ENCODE measurements at places on chromosomes 11 and 22.
A peak's percentile ranks its signal among the peaks of the same experiment; 100 is the strongest.

- no peak for DNase-seq
Measured at GRCh38 chr11:5277807-5278382, 8.2 kb upstream of the HBE1 start.

DNA sequence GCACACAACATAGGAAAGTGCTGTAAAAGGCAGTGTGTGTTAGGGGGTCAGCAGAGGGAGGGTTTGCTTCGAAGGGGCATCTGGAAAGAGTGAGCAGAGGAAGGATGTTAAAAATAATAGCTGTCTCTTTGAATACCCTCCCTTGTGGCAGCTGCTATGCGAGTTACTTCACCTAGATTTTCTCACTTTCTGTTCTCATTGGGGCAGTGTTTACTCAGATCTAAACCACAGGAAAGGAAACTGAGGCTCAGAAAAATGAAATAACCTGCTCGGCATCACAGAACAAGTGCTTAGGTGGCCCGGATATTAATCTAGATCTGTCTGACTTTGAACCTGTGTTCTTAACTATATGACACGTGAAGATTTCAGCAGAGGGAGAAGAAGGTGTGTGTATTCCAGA is 125.3 kb downstream of the C11orf91 start:
- no peak for DNase-seq

GRCh38 chr11:69044111-69045013 is 4.4 kb upstream of the TPCN2 start:
- DNase-seq: no peak

DNA sequence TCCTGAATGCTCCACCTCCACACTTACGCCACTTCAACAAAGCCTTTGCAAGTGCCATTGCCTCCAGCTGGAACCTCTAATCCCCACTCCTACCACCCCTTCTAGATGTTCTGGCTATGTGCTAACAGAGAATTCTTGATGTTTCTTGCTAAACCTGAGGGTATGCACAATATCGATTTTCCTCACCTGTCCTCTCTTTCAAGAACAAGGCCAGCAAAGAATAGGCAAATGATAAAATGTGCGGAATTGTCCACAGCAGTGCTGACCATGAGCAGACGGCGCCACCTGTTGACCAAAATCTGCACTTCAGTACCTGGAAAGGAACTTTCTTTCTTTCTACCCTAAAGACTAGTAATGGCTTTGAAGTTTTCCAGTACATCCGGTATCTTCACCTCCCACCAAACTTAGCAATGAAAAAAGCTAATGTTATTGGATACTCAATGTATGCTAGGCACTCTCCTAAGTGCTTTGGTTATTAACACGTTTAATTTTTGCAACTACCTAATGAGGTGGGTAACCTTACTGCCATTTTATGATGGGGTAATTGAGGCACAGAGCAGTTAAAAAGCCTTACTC is 3.4 kb downstream of the TIMM10 start:
- peak; percentile 66 for DNase-seq

DNA sequence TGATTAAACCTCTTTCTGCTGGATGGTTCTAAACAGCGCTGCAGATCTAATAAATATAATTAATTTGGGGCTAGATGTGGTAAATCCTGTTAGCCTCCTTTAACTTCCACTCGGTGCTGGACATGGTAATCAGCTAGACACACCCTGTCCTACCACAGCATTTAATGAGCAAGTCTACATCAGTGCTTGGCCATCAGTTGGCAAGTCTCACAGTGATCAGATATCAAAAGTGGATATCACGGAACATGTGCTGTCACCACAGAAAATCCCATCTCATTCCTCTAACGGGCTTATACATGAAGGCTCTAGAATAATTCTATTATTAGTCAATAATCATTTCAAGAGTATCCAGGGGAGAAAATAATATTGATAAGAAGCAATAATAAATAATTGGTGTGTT is 5.6 kb upstream of the USP28 start:
- DNase-seq: no peak

DNA sequence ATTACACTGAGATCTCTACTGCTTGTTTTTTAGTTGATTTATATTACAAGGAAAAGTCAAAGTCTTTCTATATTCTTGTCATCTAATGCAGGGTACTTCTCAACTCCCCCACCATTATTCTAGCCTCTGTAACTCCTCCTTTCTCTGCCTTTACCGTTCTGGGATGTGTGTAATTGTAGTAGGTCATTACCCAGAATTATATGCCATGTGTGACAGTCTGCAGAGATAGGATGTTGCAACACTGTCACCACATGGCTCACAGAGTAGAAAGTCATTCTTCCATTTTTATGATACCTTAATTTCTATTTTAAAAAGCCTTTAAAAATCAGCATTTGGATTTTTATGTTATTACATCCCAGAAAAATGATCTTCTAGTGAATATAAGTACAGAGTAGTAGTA is 32.7 kb downstream of the ZNF143 start:
- DNase-seq: no peak

DNA sequence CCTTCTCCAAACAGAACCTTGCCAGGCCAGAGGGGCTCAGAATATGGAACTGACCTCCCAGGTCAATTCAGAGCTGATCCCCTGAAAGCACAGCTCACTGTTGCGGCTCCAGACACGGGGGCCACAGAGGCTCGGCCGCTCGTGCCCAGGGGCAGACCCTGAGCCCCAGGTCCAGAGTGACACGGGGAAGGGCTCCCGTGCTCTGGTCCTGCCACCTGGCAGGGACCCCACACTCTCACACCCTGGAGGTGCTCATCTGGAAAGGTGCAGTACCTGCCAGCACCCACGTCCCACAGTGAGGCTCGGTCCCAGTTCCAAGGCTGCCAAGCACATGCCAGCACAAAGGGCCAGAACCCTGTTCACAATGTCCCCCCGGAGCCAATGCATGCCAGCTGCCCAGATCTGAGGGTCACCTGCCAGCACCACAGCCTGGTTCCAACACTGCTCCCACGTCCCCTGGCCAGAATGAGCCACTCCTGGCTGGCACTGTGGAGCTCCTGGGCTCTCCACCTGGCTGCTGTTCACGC is 170.6 kb downstream of the SHANK2 start:
- DNase-seq: no peak

- no peak for DNase-seq
Measured at GRCh38 chr11:93528757-93529645, 14.2 kb downstream of the SMCO4 start.

GRCh38 chr11:74009675-74010305 is 905 bp upstream of the UCP3 start:
- DNase-seq: no peak

DNA sequence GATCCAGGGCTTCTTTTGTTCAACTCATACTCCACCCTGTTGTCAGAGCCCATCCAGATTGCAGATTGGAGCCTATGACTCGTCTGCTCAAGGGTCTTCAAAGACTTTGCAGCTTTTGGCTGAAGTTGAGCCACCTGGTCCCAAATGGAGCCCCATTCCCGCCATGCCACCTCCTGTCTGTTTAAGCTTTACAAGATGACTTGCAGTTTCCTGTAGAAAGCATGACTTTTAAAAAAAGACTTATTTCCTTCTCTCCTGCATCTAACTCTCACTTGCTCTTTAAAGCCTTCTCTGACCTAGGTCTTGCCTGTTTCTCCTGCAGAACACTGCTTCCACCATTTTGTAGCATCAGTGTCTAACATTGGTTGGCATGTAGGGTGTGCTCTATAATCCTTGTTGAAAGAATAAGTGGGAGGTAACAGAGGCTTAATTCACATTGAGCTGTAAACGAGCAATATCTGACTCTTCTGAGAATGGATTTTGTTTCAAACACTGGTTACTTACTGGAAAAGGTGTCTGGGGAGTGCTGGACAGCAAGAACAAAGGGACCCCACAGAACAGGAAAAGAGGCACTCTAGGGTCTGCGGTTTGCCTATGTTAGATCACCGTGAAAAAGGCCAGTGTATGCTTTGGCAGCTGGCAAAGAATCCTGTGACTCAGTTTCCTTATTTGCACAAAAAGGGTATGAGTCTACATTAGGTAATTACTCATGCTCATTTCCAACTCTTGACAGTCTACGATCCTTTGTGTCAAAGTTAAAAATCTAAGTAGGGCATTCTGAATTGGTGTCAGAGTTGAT is 30.3 kb downstream of the NF2 start:
- DNase-seq: no peak

GRCh38 chr11:120067438-120068113 is 70.3 kb downstream of the TRIM29 start:
- no peak for DNase-seq

DNA sequence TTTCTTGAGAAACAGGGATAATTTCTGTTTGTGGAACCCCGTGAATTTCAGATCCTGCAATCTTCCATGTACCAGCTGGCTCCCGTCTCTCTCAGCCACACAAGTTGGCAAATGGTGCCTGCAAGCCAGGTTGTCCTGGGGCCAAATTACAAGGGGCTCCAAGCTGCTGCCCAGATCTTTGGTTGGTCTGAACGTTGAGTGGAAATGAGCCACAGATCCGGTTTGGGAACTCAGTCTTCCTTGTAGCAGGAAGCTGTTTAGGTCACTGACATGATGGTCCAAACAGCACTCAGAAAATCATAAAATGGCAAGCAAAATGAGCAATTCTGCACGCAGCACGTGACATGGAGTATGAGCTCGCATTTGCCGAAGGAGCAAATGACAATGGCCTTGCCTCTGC is 1496.4 kb downstream of the TBC1D22A start:
- no peak for DNase-seq

DNA sequence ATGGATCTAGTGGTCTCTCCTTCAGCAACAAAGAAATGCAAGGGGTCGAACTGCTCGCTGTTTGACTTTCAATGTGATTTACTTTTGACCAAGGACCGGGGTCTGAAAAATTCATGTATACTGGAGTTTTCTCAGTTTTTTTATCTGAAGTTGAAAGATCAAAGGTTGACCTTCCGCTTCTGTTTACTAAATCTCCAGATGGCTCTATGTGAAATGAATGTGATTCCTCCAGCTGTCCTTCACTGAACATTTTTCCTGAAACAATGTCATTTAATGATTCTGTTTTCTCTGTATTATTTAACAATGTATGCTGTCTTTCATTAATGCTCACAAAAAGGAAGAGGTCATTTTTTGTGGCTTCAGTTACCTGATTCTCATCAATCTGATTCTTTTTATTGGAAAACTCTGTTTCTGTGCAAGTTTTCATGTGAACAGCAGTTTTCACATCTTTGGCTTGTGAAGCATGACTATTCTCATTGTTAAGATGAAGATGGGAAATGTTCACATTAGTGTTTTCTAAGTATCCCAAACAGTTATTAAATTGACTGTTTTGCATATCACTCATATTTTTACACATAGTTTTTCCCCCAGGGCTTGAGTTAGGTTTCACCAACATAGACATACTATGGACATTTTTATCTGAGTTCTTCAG is 30.0 kb downstream of the EIF3M start:
- DNase-seq: no peak

GRCh38 chr11:30801357-30801756 is 215.2 kb upstream of the MPPED2 start:
- DNase-seq: no peak

DNA sequence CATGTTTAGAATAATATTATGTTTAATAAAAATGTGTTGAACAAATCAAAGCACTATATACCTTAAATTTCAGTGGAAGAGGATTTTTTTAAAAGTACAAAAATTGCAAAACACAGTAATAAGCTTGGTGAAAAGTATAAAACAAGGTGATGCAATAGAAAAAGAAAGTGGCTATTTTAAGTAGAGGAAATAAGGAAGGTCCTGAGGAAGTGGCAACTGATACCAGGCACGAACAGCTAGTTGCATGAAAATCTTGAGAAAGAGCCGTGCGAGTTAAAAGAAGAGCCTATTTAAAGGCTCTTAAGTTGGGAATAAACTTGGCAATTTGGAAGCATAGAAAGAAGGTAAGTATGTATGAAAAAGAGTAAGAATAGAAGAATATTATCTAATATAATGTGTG is 1679.3 kb downstream of the LRRC4C start:
- no peak for DNase-seq

DNA sequence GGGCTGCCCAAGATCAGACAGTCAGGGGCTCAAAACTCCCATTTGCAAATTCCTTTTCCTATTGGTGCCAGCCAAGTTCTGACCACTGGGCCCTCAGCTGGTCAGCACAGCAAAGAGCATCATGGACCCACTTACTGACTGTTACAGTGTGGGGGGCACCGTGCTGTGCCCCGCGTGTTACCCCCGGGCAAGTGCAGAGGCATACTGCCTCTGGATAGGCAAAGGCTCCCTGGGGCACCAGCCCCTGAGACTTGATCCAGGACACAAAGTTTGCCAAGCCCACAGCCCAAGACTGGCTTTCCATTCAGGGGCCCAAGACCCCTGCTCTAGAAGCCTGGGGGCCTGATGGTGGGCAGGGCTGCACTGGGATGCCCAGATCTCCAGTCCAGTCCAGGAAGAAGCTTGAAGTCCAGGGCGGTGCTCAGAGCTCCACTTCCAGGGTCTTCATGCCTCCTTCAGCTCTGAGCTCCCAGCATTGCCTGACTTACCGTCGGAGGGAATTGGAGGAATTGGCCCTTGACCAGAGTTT is 6.6 kb downstream of the LRRC32 start:
- no peak for DNase-seq

GRCh38 chr11:122137078-122137793 is 21.2 kb upstream of the BLID start:
- DNase-seq: no peak

DNA sequence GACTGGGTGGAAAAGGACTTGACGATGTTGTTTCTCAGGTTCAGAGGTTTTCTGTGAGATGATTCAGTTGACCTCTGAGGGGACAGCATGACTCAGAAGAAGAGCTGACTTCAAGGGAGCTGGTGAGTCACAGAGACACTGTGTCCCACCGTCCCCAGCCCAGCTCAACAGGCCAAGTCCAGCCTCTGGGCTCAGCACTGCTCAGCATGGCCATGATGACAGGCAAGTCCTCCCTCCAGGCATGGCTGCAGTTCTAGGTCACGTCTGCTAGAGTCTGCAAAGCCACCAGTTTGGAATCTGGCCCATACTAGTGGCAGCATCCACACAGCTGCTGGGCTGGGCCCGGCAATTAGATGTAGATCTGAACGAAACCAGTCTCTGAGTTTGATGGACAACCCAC is 12.9 kb downstream of the TRIM29 start:
- DNase-seq: no peak

DNA sequence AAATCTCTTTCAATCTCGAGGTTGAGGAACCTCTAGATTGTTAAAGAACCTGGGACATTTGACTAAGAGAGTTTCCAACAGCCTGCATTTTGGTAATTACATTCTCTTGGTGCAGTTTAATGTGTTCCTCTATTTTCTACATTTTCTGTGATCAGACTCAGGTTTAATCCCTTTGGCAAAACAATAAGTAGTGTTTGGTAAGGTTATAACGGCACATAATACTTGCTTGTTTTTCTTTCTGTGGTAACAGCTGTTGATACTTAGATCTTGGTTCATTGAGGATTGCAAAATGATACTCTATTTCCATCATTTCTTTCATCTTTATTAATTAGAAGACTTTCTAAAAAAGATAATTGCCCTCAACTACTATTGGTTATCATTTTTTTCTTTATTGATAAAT is 271.3 kb downstream of the SBF2 start:
- DNase-seq: no peak

- DNase-seq: no peak
Measured at GRCh38 chr11:64809781-64810241, 540 bp downstream of the MEN1 start.

GRCh38 chr11:11514246-11514645 is 107.6 kb downstream of the GALNT18 start:
- no peak for DNase-seq

GRCh38 chr11:47468598-47469214 is 19.8 kb upstream of the RAPSN start:
- DNase-seq: no peak

GRCh38 chr22:40409613-40410113 is 39.3 kb downstream of the SGSM3 start:
- DNase-seq: no peak
